Inflammatory macrophage treated with lipopolysaccharide for 1 hour (primary cell): ENCODE measurements at places on chromosomes 13 and 19.

DNA sequence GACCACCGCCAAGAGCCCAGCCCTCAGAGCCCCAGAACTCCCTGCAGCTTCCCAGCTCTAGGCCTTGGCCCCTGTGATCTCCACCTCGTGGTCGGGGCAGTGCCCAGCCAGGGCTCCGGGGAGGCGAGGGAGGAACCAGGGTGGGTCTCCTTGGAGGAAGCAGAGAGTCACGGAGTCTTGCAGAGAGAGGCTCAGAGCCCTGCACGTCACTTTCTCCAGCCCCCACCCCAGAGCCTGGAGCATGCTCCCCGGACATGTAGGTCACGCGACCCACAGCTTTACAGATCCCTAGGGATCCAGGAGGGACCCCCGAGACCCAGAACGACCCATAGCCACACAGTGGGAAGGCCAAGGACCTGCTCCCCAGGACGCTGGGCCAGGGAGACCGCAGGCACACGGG, 11.9 kb downstream of the GADD45B start:
- DNase-seq, result no peak

- DNase-seq, result no peak
These were observed 618 bp downstream of the TMEM38A start for GRCh38 chr19:16661480-16662034.

- peak; percentile 22 for DNase-seq
These were observed 32.2 kb downstream of the SLAIN1 start for GRCh38 chr13:77729502-77730221.

GRCh38 chr13:70424928-70425327, 316.7 kb upstream of the KLHL1 start:
- no peak for DNase-seq

DNA sequence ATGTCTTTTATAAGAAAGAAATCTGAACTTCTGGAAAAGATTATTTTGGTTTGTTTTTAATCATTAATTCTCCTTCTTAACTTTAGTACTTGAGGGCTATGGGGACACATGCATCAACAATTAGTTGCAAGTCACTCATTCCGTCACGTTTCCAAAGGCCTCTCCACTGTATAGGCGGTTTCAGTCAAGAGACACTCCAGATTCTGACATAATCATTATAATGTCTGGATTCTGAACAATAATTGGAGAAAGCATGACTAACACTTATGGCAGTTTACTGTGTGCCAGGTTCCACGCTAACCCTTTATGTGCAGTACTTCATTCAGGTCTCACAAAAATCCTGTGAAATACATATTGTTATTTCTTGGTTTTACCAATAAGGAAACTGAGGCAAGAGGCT, 71.9 kb downstream of the TNFRSF19 start:
- DNase-seq, result no peak

DNA sequence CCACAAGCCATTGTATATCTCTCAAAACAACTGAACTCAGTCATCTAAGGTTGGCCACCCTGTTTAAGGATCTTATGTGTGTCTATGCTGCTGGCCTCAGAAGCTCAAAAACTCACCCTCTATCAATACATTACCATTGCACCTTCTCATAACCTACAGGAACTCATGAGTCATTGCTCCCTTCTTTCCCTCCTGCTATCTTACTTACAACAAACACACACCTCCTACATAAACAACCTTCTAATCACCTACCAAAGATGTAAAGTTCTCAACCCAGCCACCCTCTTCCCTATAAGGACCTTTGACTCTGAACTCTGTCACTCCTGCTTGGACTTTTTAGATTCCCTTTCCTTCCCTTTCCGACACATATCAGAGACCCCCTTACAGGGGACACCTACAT, 13.3 kb upstream of the ZSCAN4 start:
- no peak for DNase-seq

- DNase-seq, result peak; percentile 89
These were observed 8.6 kb downstream of the C19orf81 start for GRCh38 chr19:50657712-50658440.

DNA sequence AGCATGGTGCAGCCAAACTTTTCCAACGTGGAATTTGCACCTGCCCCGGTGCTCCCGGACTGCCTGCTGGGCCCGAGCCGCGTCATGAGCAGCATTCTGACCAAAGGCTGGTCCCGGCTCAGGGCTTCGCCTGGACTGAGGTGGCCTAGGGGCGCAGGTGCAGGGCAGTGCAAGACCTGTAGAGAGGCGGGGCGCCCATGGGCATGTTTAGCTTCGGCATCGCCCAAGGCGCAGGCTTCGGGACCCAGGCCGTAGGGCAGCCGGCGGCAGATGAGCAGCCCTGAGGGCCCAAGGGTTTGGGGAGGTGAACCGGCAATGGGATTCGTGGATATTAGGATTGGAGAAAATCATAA, 23.8 kb downstream of the LRFN3 start:
- DNase-seq, result no peak

GRCh38 chr13:44808185-44808584, 181.1 kb downstream of the NUFIP1 start:
- DNase-seq, result peak; percentile 42

DNA sequence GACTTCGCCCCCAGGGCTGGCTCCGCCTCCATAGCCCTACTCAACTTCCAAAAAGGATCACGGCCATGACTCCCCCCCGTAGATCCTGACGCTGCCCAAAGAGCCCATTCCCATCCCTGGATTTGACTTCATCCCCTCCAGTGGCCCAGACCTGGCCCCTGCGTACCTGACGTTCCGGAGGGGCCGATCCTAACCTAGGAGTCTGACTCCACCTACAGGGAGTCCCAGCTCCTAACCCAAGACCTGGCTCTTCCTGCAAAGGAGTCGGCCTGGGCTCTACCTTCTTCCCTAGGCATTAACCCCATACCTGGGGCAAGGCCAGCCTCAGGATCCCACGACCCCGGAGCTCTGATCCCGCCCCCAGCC, 10.8 kb downstream of the STAP2 start:
- DNase-seq, result no peak

DNA sequence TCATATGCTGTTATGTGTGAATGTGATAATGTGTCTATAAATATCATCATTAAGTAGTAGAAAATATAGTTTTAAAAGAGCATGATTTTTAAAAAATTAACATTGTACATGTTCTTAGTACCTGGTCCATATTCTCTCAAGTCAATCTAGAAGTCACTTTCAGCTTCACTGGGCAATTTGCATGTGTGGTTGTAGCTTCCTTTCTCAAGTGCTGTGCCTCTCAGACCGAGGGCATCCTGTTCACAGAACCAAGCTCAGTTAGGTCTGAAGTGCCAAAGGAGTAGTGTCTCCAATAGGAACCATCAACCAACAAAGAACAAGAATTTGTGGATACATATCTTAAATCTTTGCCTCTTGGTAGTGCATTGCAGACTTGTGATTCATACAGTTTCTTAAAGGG, 541.8 kb upstream of the SLC10A2 start:
- no peak for DNase-seq

DNA sequence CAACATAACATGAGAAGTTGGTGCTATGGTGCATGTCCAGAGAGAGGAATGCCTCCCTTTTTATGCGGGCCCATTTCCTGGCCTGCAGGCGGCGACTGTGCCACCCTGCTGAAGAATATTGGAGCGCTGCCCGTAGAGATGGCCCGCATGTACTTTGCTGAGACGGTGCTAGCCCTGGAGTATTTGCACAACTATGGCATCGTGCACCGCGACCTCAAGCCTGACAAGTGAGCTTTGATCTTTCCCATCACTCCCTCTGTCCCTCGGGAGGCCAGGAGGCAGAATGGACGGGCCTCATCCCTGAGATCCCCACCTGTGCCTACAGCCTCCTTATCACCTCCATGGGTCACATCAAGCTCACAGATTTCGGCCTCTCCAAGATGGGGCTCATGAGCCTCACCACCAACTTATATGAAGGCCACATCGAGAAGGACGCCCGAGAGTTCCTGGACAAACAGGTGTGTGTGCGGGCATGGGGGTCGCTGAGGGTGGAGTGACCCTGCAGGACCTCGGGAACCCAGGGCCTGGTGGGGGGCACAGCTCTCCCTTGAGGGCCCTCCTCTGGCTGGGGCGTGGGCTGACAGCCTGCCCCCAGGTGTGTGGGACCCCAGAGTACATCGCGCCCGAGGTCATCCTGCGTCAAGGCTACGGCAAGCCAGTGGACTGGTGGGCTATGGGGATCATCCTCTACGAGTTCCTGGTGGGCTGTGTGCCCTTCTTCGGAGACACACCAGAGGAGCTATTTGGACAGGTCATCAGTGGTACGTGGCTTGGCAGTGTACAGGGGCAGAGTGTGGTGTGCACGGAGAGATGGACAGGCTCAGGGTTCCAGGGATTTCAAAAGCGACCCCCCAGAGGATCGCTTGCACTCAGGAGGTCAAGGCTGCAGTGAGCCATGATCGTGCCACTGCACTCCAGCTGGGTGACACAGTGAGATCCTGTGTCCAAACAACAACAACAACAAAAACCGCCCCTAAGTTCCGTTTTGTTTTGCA, 16.2 kb downstream of the DNASE2 start:
- DNase-seq, result no peak

GRCh38 chr19:44777715-44778347, at the start of gene CBLC:
Gene CBLC (plus strand): TSS chr19:44777890. CDS start chr19:44777932, 42 bp downstream.
- no peak for DNase-seq

DNA sequence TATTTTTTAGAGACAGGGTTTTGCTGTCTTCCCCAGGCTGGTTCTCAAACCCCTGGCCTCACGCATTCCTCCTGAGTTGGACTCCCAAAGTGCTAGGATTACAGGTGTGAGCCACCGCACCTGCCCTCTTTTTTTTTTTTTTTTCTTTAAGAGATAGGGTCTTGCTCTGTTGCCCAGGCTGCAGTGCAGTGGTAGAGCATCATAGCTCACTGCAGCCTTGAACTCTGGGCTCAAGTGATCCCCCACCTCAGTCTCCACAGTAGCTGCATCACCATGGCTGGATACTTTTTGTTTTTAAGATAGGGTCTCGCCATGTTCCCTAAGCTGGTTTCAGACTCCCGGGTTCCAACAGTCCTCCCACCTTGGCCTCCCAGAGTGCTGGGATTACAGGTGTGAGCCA, 1.5 kb downstream of the KCNJ14 start:
- DNase-seq, result no peak

- peak; percentile 26 for DNase-seq
These were observed 2.2 kb upstream of the CEACAM6 start for GRCh38 chr19:41753159-41753558.

- no peak for DNase-seq
These were observed 106.1 kb downstream of the RAB20 start for GRCh38 chr13:110455444-110455843.

DNA sequence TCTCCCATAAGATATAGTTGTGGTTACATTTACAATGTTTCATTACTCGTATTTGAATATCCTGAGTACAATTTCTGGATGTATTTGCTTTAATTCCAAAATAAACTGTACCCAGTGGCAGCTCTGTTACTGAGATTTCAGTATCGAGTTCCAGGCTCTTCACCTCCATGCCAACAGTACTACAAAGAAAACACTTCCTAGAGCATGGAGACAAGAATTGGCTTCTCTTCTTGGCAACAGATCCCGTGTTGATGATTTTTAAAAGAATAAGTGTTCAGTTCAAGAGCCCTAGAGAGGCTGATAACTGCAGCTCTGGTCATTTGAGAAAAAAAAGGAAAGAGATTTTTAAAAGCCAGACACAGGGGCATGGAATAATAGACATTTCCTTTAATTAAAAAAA, 302.8 kb downstream of the EFNB2 start:
- no peak for DNase-seq

DNA sequence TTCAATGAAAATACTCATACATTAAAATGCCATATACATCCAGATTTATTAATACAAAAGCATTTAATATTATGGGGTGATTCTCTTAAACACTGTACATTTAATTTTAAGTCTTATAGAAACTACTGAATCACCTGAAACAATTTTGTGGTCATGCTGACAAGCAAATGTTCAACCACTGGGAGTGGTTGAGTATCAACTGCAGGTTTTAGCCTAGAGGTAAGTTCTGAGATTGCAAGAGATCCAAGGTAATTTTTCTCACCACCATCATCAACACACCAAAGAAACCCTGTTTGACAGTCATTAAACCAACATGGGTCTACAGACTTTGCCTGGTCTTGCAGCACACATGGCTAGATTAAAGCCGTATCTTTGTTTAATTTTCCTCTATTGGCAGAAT, 196.3 kb downstream of the LHFPL6 start:
- DNase-seq, result no peak

DNA sequence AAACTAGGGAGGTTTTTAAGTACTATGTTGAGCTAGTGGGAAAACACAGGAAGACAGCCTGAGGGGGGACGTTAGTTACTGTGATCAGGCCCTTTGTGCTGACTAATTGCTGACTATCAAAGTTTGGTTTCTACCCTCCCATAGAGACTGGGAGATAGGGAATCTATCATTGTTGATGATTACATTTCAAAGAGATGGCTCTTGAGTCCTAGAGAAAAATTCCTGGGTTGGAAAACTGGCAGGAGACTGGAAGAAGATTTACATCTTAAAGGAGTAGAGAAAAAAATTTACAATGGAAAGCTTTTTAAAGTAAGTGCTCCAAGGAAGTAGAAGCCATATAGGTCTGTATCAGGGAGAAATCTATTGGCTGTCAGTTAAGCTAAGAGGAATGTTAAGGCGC, 522.0 kb upstream of the KLHL1 start:
- no peak for DNase-seq

GRCh38 chr13:75704194-75704926, 68.2 kb downstream of the LMO7 start:
- DNase-seq, result no peak

GRCh38 chr13:36817996-36818803, 822 bp upstream of the RFXAP start:
- no peak for DNase-seq

GRCh38 chr13:95251641-95252040, 49.6 kb downstream of the ABCC4 start:
- no peak for DNase-seq

DNA sequence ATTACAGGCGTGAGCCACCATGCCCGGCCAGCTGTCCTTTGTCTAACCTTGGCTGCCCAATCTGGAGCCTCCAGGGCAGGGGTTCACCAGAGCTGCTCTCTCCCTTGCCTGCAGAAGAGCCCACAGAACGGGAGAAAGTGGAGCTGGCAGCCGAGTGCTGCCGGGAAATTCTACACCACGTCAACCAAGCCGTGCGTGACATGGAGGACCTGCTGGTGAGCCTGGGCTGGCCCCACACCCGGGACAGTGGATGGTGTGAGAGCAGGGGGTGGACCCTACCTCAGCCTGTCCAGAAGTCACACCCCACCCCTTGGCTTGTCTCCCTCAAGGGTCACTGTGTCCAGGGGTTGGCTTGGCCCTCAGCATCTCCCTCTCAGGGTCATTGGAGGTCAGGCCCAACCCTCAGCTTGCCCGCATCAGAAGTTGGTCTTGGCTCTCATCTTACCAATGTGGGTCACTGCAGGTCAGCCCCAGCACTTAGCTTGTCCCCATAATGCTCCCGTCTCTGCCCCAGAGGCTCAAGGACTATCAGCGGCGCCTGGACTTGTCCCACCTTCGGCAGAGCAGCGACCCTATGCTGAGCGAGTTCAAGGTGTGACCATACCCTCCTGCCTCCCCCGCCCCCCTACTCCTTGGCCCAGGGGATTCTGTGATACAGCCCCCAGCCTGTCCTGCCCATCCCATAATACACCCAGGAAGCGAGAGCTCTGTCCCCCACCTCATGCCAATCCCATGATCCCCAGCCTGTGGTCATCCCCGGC, 20.4 kb downstream of the ARHGEF1 start:
- DNase-seq, result no peak
